T-helper 1 cell (primary cell): ENCODE measurements at places on chromosomes 3 and 15.

- no peak for DNase-seq
Observed at GRCh38 chr3:35946854-35947515, 307.7 kb downstream of the ARPP21 start.

DNA sequence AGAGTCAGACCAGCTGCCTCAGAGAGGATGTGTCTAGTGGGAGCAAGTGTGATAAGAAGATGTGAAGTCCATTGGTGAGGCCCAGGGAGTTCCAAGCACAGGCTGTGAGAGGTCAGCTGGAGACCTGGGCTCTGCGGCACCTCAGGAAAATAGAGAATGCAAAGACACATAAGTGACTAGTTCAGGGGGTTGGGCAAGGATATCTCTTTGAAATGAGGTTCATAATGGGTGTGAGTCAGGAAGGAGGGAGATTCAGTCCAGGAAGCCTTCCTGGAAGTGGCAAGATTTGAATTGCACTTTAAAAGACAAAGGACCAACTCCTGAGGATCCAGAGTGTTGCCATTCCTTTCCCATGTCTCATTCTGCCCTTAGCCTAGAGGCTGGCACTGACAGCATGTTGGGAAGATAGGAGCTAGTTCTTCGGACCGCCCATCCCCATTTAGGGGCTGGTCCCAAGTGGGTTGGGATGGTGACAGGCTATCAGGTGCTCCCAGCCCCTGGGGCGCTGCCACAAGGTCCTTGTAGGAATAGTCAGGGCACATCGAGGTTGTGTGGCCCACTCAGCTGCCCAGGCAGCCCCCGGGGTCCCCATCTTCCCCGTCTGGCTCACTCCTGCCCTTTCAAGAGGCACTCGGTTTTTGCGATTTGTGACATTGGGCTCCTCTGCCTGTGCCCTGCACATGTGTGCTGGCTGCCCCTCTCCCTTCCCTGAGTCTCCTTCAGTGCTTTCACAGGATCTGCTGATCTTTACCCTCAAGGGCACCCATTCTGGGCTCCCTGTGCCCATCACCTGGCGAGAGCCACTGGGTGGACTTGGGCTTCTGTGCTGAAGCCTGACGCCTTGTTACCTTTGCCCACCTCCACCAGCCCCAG is 23.7 kb downstream of the ESYT3 start:
- no peak for DNase-seq

GRCh38 chr3:194871864-194872668 is 186.4 kb downstream of the FAM43A start:
- no peak for DNase-seq

- DNase-seq: no peak
Observed at GRCh38 chr15:73931441-73931840, 5.2 kb downstream of the LOXL1 start.

DNA sequence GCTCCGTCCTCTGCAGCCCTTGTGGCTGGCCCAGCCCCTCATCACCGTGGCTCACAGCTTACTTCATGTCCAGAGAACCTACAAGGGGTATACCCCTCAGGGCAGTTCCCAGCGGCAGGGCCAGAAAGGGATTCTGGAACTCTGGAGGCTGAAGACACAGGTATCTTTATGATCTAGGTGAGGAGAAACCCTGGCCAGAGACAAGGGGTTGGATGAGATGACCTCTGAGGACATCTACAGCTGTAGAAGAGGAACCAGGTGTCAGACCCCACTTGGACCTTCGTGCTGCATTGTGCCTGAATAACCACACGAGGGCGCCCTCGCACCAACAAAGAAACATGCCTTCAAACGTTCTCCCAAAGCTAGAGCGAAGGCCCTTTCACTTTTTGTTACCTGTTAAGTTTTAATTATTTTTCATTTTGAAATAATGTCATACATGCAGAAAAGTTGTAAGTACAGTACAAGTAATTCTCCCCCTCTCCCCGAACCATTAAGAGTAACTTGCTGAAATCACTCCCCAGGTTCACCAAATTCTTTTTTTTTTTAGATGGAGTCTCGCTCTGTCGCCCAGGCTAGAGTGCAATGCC is 118.7 kb upstream of the SMAD3 start:
- peak; percentile 52 for DNase-seq
